Activated CD8-positive, alpha-beta T cell treated with anti-CD3 and anti-CD28 coated beads for 36 hours (primary cell): ENCODE measurements at places on chromosomes 7 and 10.

GRCh38 chr7:43588477-43589132 is 5.7 kb downstream of the STK17A start:
- peak overlapping the region; percentile 22 for H3K4me3 ChIP-seq
- H3K27me3 ChIP-seq = no peaks in the 10 kb centered on the region
- peaks cover 18% of the 10 kb centered on the region for H3K36me3 ChIP-seq
- peaks cover 63% of the 10 kb centered on the region for H3K4me1 ChIP-seq
- DNase-seq = no peak
- H3K27ac ChIP-seq = peak overlapping the region; percentile 83

GRCh38 chr7:63067897-63068585 is 930.6 kb upstream of the ZNF722 start:
- no peak overlapping the region for H3K4me3 ChIP-seq
- no peaks in the 10 kb centered on the region for H3K4me1 ChIP-seq
- no peak overlapping the region for H3K27ac ChIP-seq

DNA sequence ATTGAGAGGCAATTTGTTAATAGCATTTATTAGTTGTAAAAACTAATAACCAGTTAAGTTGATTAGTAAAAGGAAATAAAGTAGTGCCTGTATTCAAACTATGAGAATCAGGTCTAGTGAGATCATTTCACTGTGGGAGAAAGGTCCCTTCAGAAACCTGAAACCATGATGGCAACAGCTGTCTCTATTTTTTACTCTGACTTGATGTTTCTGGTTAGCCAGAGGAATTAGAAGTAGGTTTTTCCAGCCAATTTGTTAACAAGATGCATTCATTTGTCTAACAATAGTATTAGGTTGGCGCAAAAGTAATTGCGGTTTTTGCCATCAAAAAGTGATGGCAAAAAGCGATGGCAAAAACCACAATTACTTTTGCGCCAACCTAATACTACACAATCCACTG is 272.2 kb upstream of the YAE1 start:
- no peak overlapping the region for H3K4me3 ChIP-seq
- no peaks in the 10 kb centered on the region for H3K27me3 ChIP-seq
- DNase-seq = no peak
- no peak overlapping the region for H3K27ac ChIP-seq

DNA sequence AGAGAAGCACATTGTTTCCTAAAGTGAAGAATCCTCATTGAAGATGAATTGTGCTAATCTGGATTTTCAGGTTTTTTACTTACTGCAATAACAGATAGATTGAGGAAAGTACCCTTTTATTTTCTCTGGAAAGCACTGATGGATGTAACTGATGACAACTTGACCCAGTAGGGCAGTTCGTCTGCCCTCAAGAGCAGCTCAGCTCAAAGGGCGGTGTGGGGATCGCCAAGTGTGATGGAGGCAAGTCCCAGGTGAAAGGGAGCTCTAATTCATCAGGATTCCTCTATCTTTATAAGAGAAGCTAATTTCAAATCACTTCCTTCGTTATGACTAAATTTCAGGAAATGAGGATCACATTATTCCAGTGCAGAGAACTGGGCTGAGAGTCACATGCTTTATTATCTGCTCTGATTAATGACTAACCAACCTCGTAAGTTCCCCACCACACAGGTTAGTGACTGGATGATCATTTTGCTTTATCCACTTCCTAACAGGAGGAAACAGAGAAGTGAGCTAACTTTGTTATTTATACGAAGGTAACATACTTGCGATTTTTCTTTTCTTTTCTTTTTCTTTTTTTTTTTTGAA is 98.8 kb downstream of the PFKFB3 start:
- H3K4me1 ChIP-seq = peaks cover 30% of the 10 kb centered on the region
- H3K27ac ChIP-seq = no peak overlapping the region
- no peak for DNase-seq
- H3K36me3 ChIP-seq = peaks cover 13% of the 10 kb centered on the region
- no peak overlapping the region for H3K4me3 ChIP-seq
- no peaks in the 10 kb centered on the region for H3K27me3 ChIP-seq
